ENCODE measurements at places on chromosomes 5 and 9. TPM values are rescaled to one million over a fixed set of nuclear protein-coding genes. Genes with fewer than 3 reads are reported as not detected.

Gene CNOT6
- 24.2 TPM for total RNA-seq

Gene CDH9
- total RNA-seq, result not detected

Gene SPINK1
- not detected for total RNA-seq

Gene CFAP157
- total RNA-seq, result not detected

Gene RICTOR
- 58.9 TPM for total RNA-seq

Gene SPATA6L
- total RNA-seq, result 4.2 TPM

Gene SHISAL2B
- total RNA-seq, result not detected

Gene GPR21
- 2.6 TPM for total RNA-seq

Gene STK10
- total RNA-seq, result 14.9 TPM

Gene ARL14EPL
- not detected for total RNA-seq

Gene PCDHA4
- total RNA-seq, result 1.4 TPM

Gene ANKRD34B
- not detected for total RNA-seq

Gene AHRR
- total RNA-seq, result 8.2 TPM

Gene LCN15
- total RNA-seq, result not detected

- DNase-seq, result no peak
These were observed 78.1 kb downstream of the RAPGEF1 start for GRCh38 chr9:131661568-131662288.

GRCh38 chr5:312845-313244 lies 8.7 kb upstream of the AHRR start:
- DNase-seq, result no peak

- DNase-seq, result peak; percentile 80
These were observed 36.5 kb downstream of the PALM2AKAP2 start for GRCh38 chr9:109816490-109816889.

GRCh38 chr5:91156242-91156641 lies 226.9 kb downstream of the ARRDC3 start:
- no peak for DNase-seq

- no peak for DNase-seq
These were observed 102.2 kb upstream of the SPATA31D4 start for GRCh38 chr9:81825846-81826516.

DNA sequence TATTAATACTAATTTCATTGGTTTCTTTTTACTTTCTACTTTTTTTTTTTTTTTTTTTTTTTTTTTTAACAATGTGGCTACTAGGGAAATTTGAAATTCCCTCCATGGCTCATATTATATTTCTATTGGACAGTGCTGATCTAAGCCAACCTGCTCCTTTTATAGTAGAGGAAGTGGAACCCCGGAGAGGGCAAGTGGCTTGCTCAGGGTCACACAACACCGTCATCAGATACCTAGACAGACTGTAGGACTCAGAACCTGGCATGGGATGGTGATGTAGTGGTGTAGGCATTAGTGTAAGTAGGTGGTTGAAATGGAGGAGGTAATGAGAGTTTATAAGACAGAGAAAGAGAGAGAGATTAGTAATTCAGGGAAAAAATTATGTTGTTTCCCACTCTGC lies 10.8 kb downstream of the ZNF618 start:
- DNase-seq, result no peak

DNA sequence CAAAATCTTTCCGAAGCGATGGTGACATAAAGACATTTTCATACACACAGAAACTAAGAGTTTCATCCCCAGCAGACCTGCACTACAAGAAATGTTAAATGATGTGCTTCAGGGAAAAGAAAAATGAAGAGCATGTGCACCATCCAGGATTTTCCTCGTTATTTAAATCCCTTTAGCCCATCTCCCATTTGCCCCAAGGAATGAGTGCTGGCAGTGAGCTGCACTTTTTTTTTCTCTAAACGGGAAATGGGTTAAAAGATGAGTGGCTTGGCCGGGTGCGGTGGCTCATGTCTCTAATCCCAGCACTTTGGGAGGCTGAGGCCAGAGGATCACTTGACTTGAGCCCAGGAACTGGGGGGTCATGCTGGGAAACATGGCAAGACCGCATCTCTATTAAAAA lies 6.8 kb upstream of the LRRC14B start:
- no peak for DNase-seq

DNA sequence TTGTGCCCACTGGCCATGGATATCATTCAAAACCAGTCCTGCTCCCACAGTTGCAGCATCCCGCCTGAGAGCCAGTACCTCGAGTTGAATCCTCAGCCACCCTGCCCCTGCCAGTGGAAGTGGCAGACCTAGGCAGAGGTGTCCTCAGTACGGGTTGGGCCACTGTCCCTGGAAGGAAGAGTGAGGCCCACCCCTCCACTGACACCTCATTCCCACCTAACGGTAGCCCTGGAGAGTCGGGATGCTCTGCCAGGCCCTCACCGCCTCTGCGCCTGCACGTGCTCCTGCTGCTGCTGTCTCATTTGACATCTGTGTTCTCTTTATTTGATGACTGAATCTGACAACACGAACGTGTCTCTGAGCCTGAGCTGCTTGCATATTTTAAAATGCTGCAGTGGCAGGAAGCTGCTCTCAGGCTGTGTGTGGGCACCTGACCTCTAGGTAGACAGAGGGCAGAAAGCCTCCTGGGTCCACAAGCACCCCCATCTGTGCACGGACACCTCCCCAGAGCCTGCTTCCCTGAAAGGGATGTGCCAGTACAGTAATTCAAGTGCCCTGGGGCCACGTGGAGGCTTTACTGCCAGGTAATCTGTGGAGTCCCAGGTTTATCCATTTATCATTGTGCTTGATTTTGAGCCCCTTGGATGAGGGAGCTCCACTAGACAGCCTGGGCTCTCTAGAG lies 194.7 kb downstream of the CACNA1B start:
- DNase-seq, result no peak

- DNase-seq, result no peak
These were observed 121.3 kb upstream of the CDH18 start for GRCh38 chr5:20109326-20109725.

DNA sequence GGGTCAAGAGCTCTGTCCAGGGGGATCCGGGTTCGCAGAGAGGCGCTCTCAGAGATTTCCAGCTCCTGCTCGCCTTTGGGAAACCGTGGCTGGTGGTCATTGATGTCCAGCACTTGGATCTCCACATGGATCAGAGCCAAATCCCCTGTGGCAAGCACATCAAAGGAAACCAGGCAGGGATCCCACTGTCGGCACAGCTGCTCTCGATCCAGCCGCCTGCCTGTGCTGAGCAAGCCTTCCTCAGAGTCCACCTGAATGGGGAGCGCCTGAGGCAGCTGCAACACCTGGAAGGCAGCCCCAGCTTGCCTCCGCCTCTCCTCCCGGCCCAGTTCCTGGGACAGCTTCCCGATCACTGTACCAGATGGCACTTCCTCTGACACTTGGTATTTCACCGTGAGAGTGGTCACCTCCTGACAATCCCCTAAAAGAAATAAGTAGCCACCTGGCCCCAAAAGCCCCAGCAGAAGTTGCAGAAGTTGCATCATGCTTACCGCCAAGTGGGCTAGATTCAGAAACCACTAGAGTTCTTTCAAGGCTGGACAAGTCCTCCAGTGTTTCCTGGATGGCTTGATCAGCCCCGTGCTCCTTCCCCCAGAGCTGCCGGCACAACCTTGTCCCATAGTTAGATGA lies 520 bp downstream of the PCDH12 start:
- no peak for DNase-seq

GRCh38 chr5:59149827-59150226 lies 567.0 kb downstream of the RAB3C start:
- no peak for DNase-seq

- no peak for DNase-seq
These were observed 1018.4 kb downstream of the TAF11L14 start for GRCh38 chr5:18652404-18653215.

GRCh38 chr5:96177303-96177869 lies 215.7 kb upstream of the ELL2 start:
- peak; percentile 38 for DNase-seq

DNA sequence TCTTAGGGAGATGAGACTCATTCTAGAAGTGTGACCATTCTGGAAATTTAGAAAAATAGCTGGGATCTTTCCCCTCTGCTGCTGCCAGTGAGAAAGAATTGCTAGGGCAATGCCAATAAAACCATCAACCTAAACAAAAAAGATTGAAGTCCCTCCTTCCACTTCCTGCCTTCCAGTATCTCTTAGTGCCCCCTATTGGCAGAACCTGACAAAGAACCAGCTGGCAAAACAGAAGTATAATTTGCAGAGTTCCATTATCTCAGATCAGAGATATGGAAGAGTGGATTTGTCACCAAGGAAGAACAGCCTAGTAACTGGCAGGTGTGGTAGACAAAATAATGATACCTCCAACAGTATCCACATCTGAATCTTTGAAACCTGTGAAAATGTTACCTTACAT lies 13.8 kb upstream of the PLCXD3 start:
- DNase-seq, result no peak

DNA sequence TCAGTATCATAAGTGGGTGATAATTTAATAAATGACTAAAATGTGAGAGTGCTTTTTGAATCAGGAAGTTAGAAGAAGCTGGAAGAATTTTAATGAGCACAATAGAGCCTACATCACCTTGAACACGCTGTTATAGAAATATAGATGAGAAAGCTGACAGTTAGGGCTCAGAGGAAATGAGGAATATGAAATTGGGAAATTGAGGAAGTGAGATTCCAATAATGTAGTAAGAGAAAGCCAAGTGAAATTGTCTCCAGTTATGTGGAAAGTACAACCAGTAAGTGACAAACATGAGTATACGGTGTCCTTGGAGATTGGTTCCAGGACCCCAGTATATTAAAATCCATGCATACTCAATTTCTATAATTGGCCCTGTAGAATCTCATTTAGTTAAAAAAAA lies 235.9 kb upstream of the FAM174A start:
- no peak for DNase-seq

- DNase-seq, result peak; percentile 65
These were observed 8.7 kb downstream of the ASS1 start for GRCh38 chr9:130453487-130453886.

DNA sequence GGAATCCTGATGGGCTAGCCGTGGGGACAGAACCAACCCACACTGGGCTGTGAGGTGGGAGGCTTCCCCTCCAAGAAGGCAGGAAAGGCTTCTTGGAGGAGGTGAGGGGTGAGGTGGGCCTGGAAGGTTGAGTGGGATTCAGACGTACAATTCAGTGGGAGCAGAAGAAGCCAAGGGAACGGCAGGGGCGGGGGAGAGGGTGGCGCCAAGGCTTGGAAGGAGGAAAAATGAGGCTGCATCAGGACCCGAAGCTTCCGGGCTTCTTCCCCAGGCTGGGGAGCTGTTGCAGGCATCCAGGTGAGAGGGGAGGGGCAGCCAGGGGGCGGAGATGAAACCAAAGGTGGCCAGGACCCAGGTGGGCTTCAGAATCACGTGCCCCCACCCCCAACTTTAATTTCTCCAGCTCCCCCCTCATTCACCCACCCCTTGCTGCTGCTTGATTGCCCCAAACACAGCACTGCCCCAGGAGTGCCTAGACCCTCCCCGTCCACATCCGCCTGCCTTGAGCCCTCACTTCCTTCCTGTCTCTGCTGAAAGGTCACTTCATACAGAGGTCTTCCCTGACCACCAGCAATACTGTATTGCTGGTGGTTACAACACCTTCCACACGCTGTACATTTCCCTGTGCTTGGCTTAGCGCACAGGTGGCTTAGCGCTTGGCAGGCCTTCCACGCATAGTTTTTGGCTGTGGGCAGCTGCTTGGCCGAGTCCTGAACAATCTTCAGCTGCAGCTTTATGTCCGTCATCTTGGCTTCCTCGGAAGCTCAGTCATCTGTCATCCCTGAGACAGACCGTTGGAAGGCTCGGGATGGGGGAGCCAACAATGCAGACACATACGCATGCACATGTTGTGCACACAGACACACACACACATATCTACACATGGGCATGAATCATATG lies 193.5 kb downstream of the RGS3 start:
- peak; percentile 70 for DNase-seq
